ENCODE measurements at places on chromosomes 4 and X. TPM values are rescaled to one million over a fixed set of nuclear protein-coding genes. Genes with fewer than 3 reads are reported as not detected.

GRCh38 chrX:70030301-70030767, 19.4 kb downstream of the AWAT2 start:
- DNase-seq: peak; percentile 45

DNA sequence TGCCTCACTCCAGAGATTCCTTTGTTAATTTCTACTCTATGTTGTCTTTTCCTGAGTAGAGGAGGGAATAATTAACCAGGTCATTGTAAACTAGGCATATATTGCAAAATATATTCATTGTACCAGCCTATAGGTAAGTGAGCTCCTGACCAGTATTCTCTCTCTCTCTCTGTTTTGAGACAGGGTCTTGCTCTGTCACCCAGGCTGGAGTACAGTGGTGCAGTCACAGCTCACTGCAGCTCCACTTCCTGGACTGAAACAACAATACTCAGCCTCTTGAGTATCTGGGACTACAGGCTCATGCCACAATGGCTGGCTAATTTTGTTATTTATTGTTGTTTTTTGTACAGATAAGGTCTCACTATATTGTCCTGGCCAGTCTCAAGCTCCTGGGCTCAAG, 198.3 kb downstream of the ARAP2 start:
- DNase-seq: no peak

- DNase-seq: no peak
These were observed 2.8 kb upstream of the PRR27 start for GRCh38 chr4:70151271-70151670.

DNA sequence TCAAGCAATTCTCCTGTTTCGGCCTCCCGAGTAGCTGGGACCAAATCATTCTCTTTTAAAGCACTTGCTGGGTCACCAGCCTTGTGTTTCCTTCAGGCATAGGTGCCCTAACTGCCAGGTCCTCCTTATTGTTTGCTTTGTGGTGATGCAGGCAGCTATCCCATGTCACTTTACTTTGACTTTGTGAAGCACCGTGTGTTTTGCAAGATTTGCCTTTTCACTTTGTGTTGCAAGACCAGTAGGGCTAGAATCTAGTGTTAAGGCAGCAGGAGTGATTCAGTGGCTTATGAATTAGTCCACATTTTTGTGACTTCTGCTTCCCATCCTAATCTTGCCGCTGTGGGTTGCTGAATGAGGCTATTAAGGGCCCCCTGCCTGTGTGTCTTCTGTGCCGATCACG, 20.2 kb downstream of the SYAP1 start:
- no peak for DNase-seq

DNA sequence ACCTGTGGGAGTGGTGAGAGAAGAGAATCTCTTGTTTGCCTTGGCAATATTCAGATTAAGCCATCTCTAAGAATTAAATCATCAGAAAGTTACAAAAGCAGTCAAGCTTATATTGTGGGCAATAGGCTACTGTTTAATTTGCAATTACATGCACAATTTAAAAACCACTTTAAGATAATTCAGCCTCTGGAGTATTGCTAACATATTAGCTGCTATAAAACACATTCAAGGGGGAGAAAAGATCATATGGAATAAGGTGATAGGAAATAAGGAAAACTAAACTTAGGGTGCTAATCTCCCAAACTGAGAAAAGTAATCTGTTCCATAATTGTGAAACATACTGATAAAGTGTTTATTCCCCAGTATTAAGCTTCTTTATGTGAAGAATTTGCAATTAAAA, 103.9 kb downstream of the ARAP2 start:
- DNase-seq: no peak

- no peak for DNase-seq
These were observed 49.2 kb downstream of the SEL1L3 start for GRCh38 chr4:25813448-25814106.

DNA sequence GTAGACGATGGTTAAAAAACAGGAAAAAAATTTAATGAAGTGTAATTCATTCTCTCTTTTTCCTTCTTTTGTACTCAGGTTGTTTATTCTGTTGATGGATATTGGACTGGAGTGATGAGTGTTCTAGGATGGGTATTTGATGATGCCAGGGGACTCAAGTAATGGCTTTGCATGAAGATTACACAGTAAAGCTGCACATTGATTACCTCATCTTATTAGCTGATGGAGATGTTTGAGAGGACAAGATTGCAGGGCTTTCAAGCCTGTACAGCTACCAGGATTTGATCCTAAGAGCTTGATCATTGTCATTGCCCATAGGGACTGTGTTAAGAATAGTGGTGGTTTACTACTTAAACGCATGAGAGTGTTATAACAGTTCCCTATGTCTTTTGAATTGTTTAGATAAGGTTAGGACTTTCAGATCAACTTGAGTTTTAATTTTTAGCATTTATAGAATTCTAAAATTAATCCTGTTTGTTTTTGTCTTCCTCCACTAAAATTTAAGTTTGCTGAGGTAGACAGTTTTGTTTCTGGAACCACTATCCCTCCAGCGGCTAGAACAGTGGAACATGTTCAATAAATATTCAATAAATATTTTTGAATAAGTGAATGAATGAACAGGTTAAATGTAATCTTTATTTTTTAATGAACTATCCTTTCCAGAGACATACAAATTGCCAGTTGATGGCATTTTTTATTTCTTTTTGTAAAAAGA, 58.2 kb downstream of the GAB1 start:
- no peak for DNase-seq

The DRP2 gene
- total RNA-seq: 0.51 TPM

The NMU gene
- total RNA-seq: 9.4 TPM

The BEX4 gene
- 82.5 TPM for total RNA-seq
